Thoracic aorta (tissue), 2 donors: ENCODE measurements at places on chromosomes 11 and 22. TPM values are rescaled to one million over a fixed set of nuclear protein-coding genes. Genes with fewer than 3 reads are reported as not detected.

- no peaks in the 10 kb centered on the region for H3K36me3 ChIP-seq
- no peak overlapping the region for H3K27ac ChIP-seq
- no peak for DNase-seq
- no peak overlapping the region for H3K4me3 ChIP-seq
These were observed 120.8 kb upstream of the ARHGAP20 start for GRCh38 chr11:110833033-110833484.

DNA sequence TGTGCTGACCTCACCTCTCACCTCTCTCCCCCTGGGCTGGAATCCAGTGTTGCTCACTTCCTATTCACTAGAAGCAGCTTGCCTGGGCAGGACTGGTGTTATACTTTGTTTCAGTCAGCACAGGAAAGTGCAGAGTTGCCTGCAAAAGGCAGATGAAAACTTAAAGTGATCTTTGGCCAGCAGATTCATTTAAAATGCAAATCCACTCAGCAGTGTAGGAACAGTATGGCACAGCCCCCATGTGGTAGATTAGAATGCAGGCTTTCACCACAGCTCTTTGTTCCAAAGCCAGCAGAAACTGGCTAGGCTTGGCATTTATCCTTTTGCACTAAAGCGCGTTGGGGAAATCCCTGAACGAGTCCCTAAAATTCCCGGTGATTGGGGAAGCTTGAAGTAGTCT lies 301.2 kb downstream of the OR4C45 start:
- no peak overlapping the region for H3K4me3 ChIP-seq
- no peak for DNase-seq
- H3K4me1 ChIP-seq: no peaks in the 10 kb centered on the region
- H3K36me3 ChIP-seq: no peaks in the 10 kb centered on the region
- no peaks in the 10 kb centered on the region for H3K27me3 ChIP-seq

DNA sequence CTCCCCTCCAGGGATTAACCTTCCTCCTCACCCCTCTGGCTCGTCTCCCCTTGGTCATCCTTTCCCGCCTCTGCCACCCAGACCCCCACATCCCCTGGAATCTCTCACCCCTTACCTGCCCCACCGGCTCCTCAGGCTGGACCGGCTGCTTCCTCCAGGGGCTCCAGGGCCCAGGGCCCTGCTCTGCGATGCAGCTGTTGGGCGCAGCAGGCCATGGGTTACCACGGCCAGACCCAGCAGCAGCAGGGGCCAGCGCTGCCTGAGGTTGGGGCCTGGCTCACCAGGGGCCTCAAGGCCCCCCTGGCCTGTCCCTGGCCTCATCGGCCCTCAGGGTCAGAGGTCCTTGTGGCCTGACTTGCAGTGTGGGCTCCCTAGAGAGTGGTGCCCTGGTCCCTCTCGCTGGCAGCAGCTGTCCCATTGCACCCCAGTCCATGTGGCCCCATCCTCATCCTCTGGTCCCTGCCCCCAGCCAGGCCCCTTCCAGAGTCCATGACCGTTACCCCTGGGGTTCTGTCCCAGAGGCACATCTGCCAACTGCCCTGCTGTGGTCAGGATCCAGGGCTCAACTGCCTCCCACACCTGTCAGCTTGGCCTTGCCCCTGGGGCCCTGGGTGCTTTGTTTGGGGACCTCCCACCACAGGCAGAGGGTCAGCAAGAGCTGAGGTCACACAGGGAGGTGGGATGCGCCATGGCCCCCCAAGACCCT lies at the start of gene IGLL1:
IGLL1 (minus strand) TSS at position 421 of the 706 bp plus-strand sequence; CDS start at position 321, 100 bp downstream.
- H3K27me3 ChIP-seq: no peaks in the 10 kb centered on the region
- H3K36me3 ChIP-seq: no peaks in the 10 kb centered on the region
- H3K4me1 ChIP-seq: no peaks in the 10 kb centered on the region
- H3K4me3 ChIP-seq: no peak within 1 kb of the TSS

DNA sequence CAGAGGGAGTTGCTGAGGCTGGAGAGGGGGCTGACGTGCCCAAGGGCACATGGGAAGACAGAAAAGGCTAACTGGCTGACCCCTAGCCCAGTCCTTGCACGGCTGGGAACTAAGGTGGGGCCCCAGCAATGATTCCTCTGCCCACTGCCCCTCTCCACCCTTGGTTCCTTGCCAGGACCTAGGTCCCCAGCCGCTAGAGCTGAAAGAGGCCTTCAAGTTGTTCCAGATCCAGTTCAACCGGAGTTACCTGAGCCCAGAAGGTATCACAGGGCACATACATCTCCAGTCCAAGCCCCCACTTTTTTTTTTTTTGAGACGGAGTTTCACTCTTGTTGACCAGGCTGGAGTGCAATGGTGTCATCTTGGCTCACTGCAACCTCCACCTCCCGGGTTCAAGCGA lies 390 bp downstream of the CTSW start:
- peaks cover 16% of the 10 kb centered on the region for H3K36me3 ChIP-seq
- DNase-seq: no peak
- no peak overlapping the region for H3K4me3 ChIP-seq
- H3K27ac ChIP-seq: no peak overlapping the region
- H3K4me1 ChIP-seq: no peaks in the 10 kb centered on the region

DNA sequence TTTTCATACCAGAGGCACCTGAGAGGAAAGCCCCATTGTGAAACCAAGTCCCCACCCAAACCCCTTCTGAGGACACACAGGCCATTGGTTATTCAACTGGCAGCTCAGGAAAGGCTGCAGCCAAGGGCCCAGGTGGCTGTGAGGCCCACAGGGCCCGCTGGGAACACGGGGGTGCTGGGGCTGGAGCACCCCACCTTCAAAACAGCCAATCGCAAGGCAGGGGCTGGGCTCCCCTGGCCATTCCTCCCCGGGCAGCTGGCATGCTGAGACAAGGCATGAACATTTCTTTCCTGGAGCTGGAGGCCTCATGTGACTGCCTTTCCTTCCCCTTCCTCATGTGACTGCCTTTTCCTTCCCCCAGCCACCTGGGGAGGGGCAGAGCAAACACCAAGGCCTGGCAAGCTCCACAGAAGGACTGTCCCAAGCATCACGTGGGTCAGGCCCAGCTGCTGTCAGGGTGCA lies 76.9 kb downstream of the PIWIL3 start:
- H3K4me1 ChIP-seq: no peaks in the 10 kb centered on the region
- no peak overlapping the region for H3K4me3 ChIP-seq
- no peaks in the 10 kb centered on the region for H3K36me3 ChIP-seq
- H3K27me3 ChIP-seq: no peaks in the 10 kb centered on the region
- no peak for DNase-seq

- no peaks in the 10 kb centered on the region for H3K27me3 ChIP-seq
- H3K4me3 ChIP-seq: no peak overlapping the region
- peak overlapping the region; percentile 92 for H3K27ac ChIP-seq
- no peak for DNase-seq
- peaks cover 23% of the 10 kb centered on the region for H3K36me3 ChIP-seq
These were observed 35.6 kb upstream of the PPARA start for GRCh38 chr22:46114518-46115387.

UCP2 gene
- total RNA-seq: 57.7 TPM

UBXN1 gene
- 88.6 TPM for total RNA-seq
